Spinal cord (tissue), 10 donors: ENCODE measurements at places on chromosomes 4 and X. TPM values are rescaled to one million over a fixed set of nuclear protein-coding genes. Genes with fewer than 3 reads are reported as not detected.
A peak's percentile ranks its signal among the peaks of the same experiment; 100 is the strongest.

Gene BST1
- total RNA-seq: 14.1 TPM

Gene CSAG2
- total RNA-seq: not detected

Gene EIF4E
- 183 TPM for total RNA-seq

Gene HPSE
- 2.5 TPM for total RNA-seq

Gene MAOB
- total RNA-seq: 5.6 TPM

DNA sequence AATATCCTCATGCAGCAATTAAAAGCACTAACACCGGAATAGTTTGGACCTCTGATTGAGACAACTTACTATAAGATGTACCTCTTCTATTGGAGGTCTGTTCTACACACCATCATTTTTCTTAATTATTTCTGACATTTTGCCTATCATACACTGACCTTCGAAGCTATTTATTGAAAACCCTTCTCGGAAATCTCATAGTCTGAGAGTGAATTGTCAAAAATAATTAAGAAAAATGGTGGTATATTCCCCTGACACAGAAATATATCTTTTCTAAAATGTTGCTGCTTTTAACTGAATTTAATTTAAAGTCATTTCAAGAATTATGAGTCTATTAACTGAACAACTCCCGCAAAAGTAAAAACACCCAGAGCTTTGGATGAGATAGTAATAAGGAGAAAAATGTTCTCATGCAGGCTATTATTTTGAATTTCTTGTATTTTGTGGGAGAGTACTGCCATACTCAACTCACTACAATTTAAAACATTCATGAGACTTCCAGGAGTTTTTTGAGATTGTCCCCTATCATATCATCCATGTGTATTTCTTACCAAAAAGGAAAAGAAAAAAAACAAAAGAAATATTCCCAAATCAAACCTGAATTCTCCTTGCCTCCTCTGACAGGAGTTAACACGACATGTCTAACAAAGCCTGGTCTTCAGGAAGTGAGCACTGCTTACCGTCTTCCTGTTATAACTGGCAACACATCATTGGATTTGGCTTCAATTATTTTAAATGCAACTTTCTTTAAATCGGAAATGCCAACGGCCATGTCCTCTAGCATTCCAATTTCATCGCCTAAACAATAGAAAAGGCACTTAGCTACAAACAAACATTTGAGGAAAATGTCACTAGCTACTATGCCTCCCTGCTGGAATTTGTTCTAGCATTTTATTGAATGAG is 485.3 kb downstream of the IL15 start:
- H3K4me1 ChIP-seq: no peaks in the 10 kb centered on the region
- no peak for DNase-seq
- H3K4me3 ChIP-seq: no peak overlapping the region
- no peaks in the 10 kb centered on the region for H3K36me3 ChIP-seq
- H3K27me3 ChIP-seq: no peaks in the 10 kb centered on the region

DNA sequence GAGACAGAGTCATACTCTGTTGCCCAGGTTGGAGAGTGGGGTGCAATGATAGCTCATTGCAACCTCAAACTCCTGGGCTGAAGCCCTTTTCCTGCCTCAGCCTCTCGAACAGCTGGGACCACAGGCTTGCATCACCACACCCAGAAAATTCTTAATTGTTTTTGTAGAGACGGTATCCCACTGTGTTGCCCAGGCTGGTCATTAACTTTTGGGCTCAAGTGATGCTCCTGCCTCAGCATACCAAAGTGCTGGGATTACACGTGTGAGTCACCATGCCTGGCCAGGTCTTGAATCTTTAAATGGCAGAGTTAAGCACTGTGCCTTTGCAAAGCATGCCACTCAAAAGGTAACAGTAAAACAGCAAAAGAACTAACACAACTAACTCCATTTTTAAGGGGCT is 28.6 kb upstream of the BBS12 start:
- H3K27ac ChIP-seq: no peak overlapping the region
- H3K4me3 ChIP-seq: no peak overlapping the region
- DNase-seq: no peak
- no peaks in the 10 kb centered on the region for H3K4me1 ChIP-seq
- H3K27me3 ChIP-seq: no peaks in the 10 kb centered on the region

DNA sequence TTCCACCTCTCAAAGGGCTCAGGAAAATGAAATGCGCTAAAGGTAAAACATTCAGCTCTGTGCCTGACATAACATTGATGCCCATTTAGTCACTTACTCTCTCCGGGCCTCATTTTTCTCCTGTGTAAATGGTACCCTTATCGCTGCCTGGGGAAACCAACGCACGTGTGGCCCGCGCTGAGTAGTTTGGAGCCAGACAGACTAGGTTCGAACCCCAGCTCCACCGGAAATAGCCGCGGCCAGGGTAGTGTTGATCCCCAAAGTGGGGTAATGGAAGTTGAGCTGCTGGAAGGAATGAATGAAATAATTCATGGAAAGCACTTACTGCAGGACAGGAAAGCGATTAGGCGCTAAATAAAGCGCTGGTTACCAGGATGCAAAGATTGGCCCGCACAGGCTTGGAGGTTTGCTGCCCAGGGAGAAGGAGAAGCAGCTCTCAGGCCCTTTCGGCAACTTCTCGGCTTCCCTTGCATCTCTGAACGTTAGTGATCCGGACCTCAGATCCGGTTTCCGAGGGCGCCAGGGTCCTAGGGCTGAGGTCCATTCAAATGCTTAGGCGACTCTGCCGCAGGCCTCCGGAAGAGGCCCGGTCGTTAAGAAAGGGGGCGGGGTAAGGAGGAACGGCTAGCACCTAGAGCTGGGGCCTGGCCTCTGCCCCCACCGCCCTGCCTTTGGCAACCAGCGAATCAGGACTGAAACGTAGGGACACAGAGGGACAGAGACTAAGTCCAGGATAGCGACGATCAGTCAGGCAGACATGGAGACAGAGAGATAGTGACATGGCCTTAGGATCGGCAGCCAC is 13.3 kb downstream of the NKX3-2 start:
- no peak overlapping the region for H3K27ac ChIP-seq
- DNase-seq: no peak
- H3K36me3 ChIP-seq: no peaks in the 10 kb centered on the region
- peaks cover 23% of the 10 kb centered on the region for H3K4me1 ChIP-seq
- H3K27me3 ChIP-seq: peaks cover 100% of the 10 kb centered on the region

DNA sequence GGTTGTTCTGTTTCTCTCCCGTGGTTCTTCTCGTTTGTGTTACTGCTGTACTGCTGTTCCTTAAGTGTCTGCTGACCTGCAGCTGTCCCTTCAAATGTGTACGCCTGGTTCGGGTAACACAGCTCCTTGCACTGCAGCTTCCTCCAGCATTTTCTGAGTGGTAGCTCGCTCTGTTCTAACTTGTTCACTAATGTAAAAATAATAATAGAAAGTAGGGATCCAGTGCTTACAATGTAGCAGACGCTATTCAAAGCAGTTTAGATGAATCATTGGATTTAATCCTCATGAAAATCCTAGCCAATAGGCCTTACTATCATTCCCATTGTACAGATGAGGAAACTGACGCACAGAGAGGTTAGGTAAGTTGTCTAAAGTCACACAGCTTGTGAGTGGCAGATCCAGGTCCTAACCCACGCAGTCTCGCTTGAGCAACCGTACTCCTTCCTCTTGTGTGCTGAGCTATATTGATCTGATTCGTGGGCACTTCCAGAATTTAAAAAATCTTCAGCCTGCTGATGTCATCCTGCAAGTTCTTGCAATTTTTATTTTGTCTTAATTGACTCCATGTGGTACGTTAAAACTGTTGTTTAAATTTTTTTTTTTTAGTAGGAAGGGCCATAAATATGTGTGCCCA is 448.2 kb upstream of the FAT1 start:
- H3K27ac ChIP-seq: no peak overlapping the region
- H3K4me3 ChIP-seq: no peak overlapping the region
- no peaks in the 10 kb centered on the region for H3K27me3 ChIP-seq
- H3K4me1 ChIP-seq: peaks cover 5% of the 10 kb centered on the region
- DNase-seq: no peak

GRCh38 chr4:181536811-181537434 is 706.3 kb upstream of the TENM3 start:
- H3K27me3 ChIP-seq: no peaks in the 10 kb centered on the region
- no peak overlapping the region for H3K4me3 ChIP-seq
- no peak for DNase-seq
- peak overlapping the region; percentile 48 for H3K27ac ChIP-seq
- H3K36me3 ChIP-seq: no peaks in the 10 kb centered on the region

GRCh38 chr4:128853741-128854140 is 44.2 kb downstream of the JADE1 start:
- no peaks in the 10 kb centered on the region for H3K27me3 ChIP-seq
- H3K36me3 ChIP-seq: peaks cover 57% of the 10 kb centered on the region
- H3K27ac ChIP-seq: no peak overlapping the region
- no peaks in the 10 kb centered on the region for H3K4me1 ChIP-seq
- no peak overlapping the region for H3K4me3 ChIP-seq
- DNase-seq: no peak

DNA sequence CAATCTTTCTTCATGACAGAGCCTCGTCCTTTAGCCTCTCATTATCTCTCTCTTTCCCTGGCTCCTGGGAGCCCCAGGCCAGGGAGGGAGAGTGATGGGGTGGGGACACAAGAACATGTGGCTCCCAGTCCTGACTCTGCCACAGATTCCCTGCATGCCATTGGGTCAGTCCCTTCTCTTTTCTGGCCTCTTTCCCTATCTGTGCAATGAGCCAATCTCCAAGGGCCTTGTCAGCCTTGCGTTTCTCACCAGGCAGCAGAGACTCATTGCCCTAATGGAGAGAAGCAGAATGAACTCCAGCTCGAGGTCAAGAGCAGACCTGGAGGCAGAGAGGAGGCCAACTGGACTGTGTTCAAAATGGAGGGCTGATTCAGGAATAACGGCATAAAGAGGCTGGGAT is 38.4 kb upstream of the PJA1 start:
- no peaks in the 10 kb centered on the region for H3K36me3 ChIP-seq
- H3K4me3 ChIP-seq: no peak overlapping the region
- no peaks in the 10 kb centered on the region for H3K27me3 ChIP-seq
- no peaks in the 10 kb centered on the region for H3K4me1 ChIP-seq
- H3K27ac ChIP-seq: no peak overlapping the region

- no peak overlapping the region for H3K27ac ChIP-seq
- no peak overlapping the region for H3K4me3 ChIP-seq
- H3K36me3 ChIP-seq: peaks cover 11% of the 10 kb centered on the region
- H3K4me1 ChIP-seq: no peaks in the 10 kb centered on the region
- no peaks in the 10 kb centered on the region for H3K27me3 ChIP-seq
Observed at GRCh38 chr4:25842229-25842845, 20.5 kb downstream of the SEL1L3 start.

DNA sequence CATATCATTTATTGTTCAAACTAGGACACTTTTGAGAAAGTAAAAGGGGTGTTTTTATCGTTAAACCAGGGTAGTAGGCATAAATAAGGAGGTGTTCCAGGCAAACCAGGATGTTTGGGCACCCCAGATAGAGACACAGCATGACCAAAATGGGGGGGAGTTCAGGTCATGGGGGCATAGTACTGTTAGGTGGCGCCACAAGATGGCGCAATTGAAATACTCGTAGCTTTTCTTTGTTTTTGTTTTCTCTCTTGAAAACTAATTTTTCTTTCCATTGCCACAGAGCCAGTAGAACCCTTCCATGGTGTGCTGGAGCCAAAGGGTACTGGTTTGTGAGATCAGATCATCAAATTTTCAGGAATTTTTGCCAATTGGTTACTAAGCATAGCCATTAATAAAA is 283.4 kb downstream of the BCOR start:
- peaks cover 29% of the 10 kb centered on the region for H3K4me1 ChIP-seq
- no peaks in the 10 kb centered on the region for H3K36me3 ChIP-seq
- no peak overlapping the region for H3K4me3 ChIP-seq

- no peaks in the 10 kb centered on the region for H3K36me3 ChIP-seq
- peaks cover 2% of the 10 kb centered on the region for H3K27me3 ChIP-seq
- peak overlapping the region; percentile 70 for H3K4me3 ChIP-seq
- H3K27ac ChIP-seq: peak overlapping the region; percentile 82
- peaks cover 7% of the 10 kb centered on the region for H3K4me1 ChIP-seq
- DNase-seq: no peak
Observed at GRCh38 chr4:36243355-36244256, 708 bp downstream of the ARAP2 start.

DNA sequence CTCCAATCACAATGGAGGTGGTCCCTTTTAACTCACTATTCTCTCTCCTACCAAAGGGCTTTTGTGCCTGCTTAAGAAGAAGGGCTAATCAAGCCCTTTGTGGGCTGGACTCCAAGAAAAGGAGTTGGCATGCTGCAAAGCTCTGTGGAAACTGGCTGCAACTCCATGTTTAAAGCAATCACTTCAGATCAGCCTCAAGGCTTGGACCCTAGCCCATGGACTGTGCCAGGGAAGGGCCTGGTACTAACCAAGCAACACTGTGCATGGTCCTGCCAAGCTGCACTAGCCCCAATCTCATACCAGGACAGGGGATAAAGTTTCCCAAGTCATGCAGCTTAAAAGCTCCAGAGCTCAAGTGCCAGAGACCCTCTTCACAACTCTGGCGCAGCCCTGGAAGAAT is 86.7 kb downstream of the ATP8A1 start:
- H3K27me3 ChIP-seq: no peaks in the 10 kb centered on the region
- DNase-seq: peak; percentile 97
- H3K36me3 ChIP-seq: no peaks in the 10 kb centered on the region
- peaks cover 5% of the 10 kb centered on the region for H3K4me1 ChIP-seq

DNA sequence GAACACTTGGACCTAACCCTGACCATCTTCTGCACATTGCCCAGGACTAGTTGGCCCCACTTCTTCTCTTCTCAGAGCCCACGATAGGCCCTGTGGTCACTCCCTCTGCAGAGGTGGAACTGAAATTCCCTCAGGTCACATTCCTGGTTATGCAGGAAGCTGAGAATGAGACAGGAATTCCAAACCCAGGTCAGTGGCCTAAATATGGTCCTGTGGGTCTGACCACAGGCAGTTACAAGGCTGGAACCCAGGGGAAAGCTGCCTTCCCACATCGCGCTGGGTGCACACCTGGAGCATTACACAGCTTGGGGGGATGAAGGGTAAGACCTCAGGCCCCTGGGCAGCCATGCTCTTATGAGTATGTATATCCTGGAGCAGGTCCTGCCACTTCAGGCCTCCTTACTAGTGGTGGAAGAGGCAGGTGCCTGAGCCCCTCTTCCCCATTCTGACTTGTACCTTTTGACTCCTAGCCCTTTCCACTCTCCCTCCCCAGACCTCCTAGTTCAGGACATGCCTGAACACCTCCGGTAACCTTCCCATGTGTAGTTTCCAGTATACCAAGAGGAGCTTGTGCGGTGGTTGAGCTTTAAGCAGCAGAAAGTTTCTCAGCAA is 173.5 kb downstream of the ASMT start:
- H3K27me3 ChIP-seq: no peaks in the 10 kb centered on the region
- no peaks in the 10 kb centered on the region for H3K4me1 ChIP-seq
- no peaks in the 10 kb centered on the region for H3K36me3 ChIP-seq
- no peak overlapping the region for H3K27ac ChIP-seq

- H3K27me3 ChIP-seq: no peaks in the 10 kb centered on the region
- H3K4me3 ChIP-seq: no peak overlapping the region
- no peak for DNase-seq
- no peak overlapping the region for H3K27ac ChIP-seq
Observed at GRCh38 chrX:71543316-71543715, 10.4 kb downstream of the OGT start.

DNA sequence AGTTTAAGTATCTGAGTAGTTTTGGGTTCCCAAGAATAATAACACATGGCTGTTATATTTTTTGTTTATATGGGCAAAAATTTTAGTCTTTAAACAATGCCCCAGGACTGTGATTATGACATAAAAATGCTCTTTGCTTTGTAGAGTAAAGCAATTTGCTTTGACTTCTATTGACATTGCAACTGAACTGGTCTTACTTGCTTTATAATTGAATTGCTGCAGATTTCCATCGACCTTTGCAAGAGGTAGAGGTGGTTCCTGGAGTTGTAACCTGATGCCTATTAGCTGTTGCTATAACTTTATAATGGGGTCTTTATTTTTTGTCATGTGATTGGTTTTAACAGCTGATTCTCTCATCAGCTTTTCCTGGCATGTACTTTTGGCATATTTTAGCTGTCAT is 302.9 kb downstream of the ARHGAP10 start:
- DNase-seq: no peak
- H3K4me1 ChIP-seq: no peaks in the 10 kb centered on the region
- H3K4me3 ChIP-seq: no peak overlapping the region
- no peaks in the 10 kb centered on the region for H3K36me3 ChIP-seq
- no peaks in the 10 kb centered on the region for H3K27me3 ChIP-seq
